Peyer's patch (tissue), 4 donors: ENCODE measurements at places on chromosomes 2 and 18. TPM values are rescaled to one million over a fixed set of nuclear protein-coding genes. Genes with fewer than 3 reads are reported as not detected.

DNA sequence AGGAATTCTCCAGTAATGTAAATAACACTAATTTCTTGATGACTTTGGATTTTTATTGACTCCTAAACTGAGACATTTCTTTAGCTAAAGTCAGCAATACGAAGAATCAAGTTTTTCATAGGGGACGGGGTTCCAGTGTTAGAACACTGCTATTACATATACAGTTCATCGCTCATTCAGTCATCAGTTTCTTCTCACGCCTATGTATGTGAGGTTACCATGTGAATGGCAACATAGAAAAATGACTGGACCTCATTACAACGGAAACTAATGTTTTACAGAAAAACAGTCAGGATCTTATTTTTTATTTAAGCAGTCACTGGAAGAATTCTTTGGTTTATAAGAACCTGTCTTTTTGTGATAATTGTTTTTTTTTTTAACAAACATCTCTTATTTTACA lies 56.4 kb downstream of the THADA start:
- DNase-seq, result no peak

GRCh38 chr2:30332791-30333453 lies 101.6 kb downstream of the LBH start:
- DNase-seq, result no peak

Gene TMEM18
- total RNA-seq, result 18.2 TPM

GRCh38 chr2:25582077-25582830 lies 91.1 kb downstream of the DTNB start:
- no peak for DNase-seq

GRCh38 chr2:150653351-150653750 lies 165.9 kb upstream of the RND3 start:
- no peak for DNase-seq

DNA sequence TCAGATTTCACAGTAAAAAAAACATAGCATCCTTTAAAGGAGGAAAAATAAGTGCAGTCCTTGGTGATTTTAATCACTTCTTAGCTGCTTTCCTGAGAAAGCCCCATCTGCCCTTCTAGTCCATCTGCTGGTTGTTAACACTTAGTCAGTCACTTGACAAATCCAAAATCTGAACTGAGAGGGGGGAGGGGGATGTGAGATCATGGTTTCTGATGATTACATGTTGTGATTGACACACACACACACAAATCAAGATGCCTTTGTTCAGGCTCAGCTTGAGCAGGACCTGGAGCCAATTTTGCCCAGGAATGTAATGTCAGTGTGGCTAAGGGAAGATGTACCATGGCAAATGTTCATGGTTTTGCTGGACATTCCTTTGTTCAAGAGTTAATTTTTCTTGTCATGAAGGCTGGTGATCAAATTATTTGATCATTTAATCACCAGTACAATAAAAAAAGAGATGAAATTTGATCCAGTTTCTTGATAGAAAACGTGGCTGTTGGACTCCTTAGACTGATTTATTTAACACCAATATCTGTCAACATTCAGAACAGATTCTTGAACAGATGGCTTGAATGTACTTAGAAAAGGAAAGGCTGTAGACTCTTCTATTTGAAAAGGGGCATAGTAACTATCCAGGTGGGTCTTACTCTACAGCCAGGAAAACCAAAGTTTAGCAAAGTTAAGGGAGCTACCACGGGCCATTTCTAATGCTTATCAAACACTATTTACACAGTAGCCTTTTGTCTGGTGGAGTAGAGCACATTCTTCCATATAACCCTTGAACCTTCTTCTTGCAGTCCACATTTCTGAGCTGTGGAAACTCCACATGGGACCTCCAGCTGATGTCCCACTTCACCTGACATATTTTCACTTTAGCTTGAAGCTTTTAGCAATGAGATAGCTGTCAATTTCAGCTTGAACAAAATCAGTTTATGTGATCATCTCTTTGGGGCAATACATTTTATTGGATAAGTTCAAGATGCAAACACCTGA lies 408.7 kb downstream of the PIK3C3 start:
- DNase-seq, result no peak

DNA sequence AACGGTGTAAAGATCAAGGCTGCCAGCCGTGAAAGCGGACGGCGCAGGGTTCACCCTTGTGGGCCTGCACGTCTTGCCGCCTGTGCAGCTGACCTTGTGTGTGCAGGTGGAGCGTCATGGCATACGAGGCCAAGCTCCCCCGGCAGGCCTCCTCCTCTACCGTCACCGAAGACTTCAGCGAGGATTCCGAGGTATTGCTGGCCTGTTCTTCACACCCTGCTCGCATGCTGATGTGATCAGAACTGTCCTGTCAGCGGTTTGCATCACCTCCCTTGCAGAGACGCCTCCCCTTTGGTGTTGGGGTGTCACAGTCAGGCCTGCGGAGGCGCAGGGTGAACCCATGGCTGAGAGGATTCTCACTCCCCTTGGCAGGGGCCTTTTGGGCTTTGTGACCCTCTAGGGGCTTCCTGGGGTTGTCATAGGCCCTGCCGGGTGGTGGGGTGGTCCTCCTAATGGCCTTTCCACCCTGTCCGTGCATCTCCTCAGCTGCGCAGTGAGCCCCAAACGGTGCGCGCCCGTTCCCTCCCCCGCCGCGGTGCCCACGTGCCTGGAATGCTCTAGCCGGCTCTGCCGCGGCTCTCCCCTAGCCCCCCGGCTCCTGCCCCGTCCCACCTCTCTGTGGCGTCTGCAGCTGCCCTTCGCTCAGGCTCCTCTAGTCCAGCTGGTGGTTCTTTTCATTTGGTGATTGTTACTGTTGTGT lies 92.5 kb downstream of the DGKD start:
- peak; percentile 41 for DNase-seq

DNA sequence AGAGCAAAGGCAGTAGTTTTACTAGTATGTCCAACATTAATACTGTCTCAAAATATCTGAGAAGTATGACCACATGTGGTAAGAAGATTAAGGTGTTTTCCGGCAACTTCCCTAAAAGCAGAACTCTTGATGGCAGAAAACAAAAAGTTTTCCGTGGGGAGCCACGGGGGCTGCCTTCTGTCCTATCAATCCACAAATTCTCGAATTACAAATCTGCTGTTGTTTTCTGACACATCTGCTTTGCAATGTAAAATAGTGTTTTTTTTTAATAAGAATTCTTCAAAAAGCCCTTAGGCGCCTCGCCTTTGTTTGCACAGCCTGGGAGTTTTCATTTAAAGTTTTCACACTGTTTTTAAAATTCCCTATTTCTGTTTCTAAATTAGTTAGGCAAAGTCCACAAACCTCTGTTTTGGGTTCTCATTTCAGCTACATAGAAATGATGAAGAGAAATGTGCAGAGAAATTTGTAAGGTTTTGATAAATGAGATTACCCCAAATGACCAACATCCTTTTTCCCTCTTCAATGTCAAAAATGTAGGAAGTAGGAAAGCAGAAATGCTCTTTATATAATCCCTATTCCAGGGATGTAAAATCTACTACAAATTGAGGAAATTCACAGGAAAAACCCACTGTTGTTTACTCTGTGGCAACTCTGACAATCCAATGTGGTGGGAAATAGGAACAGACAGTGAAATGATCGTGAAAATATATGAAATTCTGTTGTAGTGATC lies 385.8 kb downstream of the ZEB2 start:
- no peak for DNase-seq

DNA sequence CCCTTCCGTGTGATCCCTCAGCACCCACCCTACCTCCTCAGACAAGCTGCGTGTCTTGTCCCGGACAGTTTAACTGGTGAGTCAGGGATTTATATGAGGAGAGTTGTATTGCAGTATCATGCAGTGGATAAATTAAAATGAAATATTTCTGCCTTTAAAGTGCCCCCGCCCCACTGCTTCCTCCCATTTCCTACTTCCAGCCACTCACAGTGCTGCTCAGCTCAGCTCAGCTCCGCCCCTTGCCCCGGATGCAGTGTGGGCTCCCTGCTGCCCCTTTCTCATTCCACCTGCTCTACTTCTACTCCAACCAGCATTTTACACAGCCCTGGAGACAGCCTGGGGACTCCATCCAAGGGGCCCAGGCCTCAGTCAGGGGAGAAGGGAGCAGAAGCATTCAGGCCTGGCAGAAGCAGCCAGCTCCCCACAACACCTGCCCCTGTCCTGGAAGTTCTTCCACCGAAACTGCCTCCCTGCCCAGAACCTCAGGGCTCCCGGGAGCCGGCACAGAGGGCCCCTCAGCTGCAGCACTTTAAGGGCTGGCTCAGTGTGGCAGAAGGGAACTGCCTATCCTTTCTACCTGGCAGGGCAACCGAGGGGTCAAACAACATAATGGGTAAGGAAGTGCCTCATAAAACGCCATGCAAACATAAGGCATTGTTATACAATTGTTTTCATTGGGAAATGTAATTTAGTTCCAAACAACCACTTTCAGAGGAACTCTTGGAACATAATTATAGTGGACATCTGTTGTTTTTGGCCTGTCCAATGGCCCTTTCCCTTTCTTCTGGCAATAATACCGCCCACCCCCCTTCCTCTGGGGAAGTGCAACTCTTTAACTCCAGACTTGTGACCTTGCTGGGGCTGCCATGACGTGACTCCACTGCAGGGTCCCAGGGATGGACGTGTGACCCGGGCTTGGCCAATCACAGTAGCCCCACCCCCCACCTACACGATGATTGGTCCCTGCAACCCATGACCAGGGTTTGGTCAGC lies 102.3 kb downstream of the LIPG start:
- DNase-seq, result no peak

Gene GKN2
- total RNA-seq, result not detected

DNA sequence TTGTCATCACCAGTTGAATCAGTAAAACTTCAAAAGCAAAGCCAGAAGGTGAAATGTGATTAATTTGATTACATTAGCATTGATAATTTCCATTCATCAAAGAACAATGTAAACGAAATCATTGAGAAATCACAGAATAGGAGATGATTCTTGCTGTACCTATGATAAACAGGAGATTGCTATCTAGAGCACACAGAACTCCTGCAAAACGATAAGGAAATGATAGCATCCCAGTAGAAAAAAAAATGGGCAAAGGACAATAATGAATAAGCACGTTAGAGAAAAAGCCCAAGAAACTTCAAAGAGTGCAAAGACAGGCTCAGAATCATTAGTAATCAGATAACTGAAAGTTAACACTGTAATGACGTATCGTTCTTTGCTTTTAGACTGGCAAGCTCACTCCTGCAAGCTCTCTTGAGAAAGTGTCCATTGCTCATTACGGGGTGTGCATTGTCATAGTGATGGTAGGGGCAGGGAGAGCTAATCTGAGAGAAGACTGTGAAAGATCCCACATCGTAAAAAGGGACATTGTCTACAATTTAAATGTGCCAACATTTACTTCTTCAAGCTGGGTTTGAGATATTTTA lies 143.6 kb downstream of the SPP2 start:
- no peak for DNase-seq

- no peak for DNase-seq
Measured at GRCh38 chr2:227374158-227374557, 4.9 kb downstream of the TM4SF20 start.

- no peak for DNase-seq
Measured at GRCh38 chr2:226721541-226721940, 78.1 kb downstream of the IRS1 start.

Gene SH3BP4
- total RNA-seq, result 32.8 TPM

GRCh38 chr2:9779596-9780264 lies 63.5 kb upstream of the TAF1B start:
- DNase-seq, result no peak

DNA sequence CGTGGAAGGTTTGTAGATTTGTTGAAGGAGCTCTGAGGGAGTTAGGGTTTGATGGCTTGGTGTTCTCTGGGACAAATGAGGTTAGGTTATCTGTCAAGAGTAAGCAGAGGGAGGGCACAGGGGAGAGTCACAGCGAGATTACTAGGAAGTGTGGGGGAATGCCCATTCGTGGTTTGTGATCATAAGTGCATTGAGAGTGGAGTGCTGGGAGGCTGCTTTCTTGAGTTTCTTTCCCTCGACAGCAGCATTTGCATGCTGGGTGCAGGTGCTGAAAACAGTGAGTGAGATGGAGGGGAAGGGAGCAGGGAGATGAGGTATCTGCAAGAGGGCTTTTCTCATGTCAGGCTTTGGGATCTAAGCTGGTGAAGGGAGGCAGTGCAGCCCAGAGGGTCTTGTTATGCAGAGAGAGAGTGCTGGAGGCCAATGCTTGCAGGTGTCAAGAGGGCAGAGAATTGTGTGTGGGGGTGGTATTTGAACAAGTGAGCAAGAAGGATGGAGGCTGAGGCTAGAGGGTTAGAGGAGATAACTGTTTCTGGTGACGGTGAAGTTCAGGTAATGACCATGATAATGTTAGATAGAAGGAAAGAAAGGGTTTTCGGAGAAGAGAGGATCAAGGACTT lies 8.8 kb downstream of the RALB start:
- no peak for DNase-seq

Gene BOK
- total RNA-seq, result 20.2 TPM

- DNase-seq, result peak; percentile 36
Measured at GRCh38 chr2:239012936-239013677, 165.2 kb downstream of the TWIST2 start.

DNA sequence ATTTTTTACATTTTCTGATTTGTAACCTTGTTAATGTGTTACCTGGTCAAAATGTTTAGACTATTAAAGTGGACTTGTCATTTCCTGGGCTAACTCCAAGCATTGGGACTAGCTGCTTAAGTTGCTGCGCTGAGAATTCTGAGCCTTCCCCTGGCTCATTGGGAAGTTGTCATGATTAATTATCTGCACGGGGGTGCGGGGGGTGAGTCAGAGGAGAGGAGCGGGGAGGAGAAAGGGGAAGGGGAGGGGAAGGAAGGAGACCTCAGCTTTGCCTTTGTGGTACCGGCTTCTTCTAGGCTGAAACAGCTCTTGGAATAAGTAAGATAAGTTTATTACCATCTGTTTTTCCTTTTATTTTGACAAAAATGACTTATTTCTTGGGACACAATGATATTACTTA lies 52.9 kb upstream of the APCDD1 start:
- DNase-seq, result no peak

GRCh38 chr18:54052732-54053429 lies 171.6 kb downstream of the MBD2 start:
- DNase-seq, result no peak

DNA sequence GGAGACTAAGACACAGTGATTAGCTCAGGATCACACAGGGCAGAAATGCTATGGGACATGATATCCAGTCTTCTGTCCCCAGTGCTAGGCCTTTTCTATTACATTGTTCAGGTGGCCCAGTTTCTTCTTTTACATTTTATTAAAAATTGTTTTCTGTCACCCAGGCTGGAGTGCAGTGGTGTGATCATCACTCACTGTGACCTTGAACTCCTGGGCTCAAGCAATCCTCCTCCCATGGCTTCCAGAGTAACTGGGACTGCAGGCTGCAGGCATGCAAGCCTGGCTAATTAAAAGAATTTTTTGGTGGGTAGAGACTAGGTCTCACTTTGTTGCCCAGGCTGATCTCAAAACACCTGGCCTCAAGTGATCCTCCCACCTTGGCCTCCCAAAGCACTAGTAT lies 15.4 kb downstream of the PDK1 start:
- DNase-seq, result no peak

GRCh38 chr18:8809514-8809913 lies 104.2 kb downstream of the MTCL1 start:
- no peak for DNase-seq

GRCh38 chr2:46803911-46804670 lies 111.5 kb downstream of the MCFD2 start:
- no peak for DNase-seq

Gene KLF11
- total RNA-seq, result 16.1 TPM
